NCI-H187 treated with DMSO at 0.1 percent for 48 hours (cell line): ENCODE measurements at places on chromosomes 5 and 9.

- no peak for DNase-seq
Measured at GRCh38 chr5:61631438-61631941, 299.4 kb downstream of the ZSWIM6 start.

GRCh38 chr5:52801329-52801728, 13.6 kb downstream of the ITGA1 start:
- no peak for DNase-seq

- DNase-seq = no peak
Measured at GRCh38 chr5:54171645-54172384, 138.6 kb downstream of the ARL15 start.

DNA sequence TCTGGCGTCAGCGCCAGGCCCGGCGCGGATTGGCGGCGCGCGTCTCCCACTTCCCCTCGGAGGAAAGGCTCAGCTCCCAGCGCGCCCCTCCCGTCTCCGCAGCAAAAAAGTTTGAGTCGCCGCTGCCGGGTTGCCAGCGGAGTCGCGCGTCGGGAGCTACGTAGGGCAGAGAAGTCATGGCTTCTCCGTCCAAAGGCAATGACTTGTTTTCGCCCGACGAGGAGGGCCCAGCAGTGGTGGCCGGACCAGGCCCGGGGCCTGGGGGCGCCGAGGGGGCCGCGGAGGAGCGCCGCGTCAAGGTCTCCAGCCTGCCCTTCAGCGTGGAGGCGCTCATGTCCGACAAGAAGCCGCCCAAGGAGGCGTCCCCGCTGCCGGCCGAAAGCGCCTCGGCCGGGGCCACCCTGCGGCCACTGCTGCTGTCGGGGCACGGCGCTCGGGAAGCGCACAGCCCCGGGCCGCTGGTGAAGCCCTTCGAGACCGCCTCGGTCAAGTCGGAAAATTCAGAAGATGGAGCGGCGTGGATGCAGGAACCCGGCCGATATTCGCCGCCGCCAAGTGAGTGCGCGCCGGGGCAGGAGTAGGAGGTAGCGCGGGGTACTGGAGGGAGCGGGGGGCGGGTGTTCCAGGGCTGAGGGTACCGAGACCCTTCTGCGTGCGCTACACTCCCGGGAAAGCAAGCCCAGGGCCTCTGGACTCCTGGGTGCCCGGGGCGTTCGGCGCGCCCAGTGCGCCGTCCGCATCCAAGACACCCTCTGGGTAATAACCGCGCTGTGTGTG, at the start of gene MSX2:
MSX2 (plus strand) TSS at position 99 of the 777 bp plus-strand sequence; CDS start at position 177, 78 bp downstream.
- DNase-seq = peak; percentile 21

GRCh38 chr9:16062542-16063240, 509.8 kb downstream of the CCDC171 start:
- no peak for DNase-seq

DNA sequence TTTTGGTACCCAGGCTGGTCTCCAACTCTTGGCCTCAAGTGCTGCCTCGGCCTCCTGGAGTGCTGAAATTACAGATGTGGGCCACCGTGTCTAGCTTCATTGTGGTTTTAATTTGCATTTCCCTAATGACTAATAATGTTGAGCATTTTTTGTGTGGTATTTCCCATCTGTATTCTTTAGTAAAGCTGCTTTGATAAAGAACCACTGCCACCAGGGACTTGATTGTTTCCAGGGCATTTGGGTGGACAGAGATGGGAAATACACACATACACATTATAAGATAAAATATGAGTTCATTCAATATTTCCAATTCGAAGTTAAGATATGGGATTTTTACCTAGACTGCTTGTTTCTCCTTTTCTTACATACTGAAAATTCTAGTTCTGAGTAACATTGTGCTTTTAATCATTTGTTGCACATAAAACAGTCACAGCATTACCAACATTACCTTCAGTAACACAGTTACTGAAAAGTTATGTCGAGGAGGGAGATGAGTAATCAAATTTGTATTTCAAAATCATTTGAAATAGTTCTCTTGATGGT, 28.9 kb downstream of the HABP4 start:
- no peak for DNase-seq

GRCh38 chr9:27053369-27054022, 48.0 kb upstream of the LRRC19 start:
- no peak for DNase-seq
